GDM1 (cell line): ENCODE measurements at places on chromosomes 3 and 15.
A peak's percentile ranks its signal among the peaks of the same experiment; 100 is the strongest.

DNA sequence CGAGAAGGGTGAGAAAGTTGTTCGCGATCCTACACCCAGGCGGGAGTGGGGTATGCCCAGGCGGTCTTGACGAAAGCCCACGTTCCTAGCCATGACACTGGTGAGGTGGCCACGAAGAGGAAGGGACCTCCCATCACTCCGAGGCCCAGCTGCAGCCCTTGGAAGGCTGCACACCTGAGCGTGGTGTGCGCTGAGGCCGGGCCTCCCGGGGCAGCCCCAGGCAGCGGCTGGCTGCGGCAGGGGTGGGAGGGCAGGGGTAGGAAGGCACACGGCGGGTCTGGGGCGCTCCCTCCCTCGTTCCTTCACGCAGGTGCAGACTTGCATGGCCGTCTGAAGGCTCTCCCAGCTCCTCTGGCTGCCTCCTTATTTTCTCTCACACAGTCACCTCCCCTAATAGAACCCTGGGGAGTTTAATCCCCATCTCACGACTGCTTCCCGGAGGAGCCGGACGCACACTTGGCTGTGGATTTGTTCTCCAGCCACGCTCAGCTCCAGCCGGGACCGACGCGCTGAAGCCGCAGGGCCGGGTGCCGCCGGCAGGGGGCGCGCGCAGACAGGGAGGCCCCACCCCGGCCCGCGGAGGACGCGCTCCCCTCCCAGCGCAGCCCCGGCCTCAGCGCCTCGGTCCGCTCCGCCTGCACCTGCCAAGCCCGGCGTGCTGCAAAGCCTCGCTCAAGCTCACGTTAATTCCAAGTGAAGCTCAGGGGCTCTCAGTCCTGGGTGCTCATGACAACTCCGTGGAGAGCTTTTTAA lies 37.8 kb upstream of the MUC4 start:
- DNase-seq, result no peak

- no peak for DNase-seq
Measured at GRCh38 chr3:5138214-5138981, 16.3 kb downstream of the ARL8B start.

DNA sequence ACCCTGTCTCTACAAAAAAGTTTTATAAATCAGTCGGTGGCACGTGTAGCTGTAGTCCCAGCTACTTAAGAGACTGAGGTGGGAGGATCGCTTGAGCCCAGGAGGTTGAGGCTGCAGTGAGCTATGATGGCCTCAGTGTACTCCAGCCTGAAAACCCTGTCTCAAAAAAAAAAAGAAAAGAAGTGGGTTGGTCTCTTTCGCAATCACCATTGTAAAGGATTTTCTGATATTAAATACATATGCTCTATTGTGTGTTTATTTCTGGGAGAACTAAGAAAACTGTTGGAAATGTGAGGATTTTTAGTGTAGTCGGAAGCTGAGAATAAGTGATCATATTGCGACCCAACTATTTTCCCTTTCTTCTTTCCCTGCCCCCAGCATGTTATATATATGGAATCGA lies 7.5 kb downstream of the ZNF710 start:
- no peak for DNase-seq

DNA sequence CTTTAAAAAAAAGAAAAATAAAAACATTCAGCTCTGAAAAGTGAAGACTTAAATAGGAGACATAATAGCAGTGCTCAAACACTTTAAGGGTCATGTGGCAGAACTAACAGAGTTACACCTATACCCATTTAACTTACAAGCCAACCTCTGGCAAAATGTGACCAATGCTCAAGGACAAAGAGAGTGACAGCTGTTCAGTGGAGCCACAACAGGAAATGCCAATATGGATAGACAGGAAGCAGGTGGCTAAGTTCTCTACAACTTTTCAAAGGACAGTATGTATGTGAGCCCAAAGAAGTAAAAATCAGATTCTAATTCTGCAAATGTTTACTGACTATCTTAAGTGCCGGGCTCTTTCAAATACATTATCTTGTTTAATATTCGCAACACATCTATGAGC lies 3.4 kb downstream of the TMCC1 start:
- DNase-seq, result peak; percentile 3

DNA sequence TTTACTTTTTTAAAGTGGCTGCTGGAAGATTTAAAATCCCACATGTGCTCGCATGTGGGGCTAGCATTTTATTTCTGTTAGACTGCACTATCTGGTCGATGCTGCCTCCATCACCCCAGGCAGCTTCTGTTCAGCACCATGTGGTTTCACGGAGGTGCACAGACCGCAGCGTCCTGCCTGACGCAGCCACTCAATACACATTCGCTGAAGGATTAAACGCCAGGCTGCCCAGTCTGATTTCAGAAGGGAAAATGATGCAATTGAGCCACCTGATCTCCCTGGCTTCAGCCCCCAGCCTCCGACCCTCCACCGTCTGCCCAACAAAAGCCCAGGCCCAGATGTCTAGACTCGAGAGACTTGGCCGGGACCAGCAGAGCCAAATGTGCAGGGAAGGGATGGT lies 84.5 kb downstream of the MEGF11 start:
- no peak for DNase-seq
